Cerebellum (tissue), 4 donors: ENCODE measurements at places on chromosomes 16 and 17. TPM values are rescaled to one million over a fixed set of nuclear protein-coding genes. Genes with fewer than 3 reads are reported as not detected.

- no peak for DNase-seq
These were observed 1406.0 kb upstream of the CDH8 start for GRCh38 chr16:63442246-63442645.

DNA sequence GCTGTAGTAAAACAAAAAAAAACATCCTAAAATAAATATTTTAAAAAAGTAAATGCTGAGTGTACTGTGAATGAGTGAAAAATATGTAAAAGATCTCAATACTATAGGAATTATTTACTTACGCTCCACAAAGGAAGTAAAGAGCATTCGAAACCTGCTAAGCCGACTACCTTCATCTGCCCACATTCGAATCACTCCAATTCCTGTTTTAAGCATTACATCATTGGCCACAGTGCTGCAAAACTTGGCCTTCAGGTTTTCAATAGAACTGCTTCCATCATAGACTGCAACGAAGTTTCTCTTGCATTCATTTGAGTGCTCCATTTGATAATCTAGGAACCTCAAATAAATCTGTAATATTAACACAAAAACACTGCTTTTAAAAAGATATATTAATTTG, 34.4 kb downstream of the NETO2 start:
- no peak for DNase-seq

DNA sequence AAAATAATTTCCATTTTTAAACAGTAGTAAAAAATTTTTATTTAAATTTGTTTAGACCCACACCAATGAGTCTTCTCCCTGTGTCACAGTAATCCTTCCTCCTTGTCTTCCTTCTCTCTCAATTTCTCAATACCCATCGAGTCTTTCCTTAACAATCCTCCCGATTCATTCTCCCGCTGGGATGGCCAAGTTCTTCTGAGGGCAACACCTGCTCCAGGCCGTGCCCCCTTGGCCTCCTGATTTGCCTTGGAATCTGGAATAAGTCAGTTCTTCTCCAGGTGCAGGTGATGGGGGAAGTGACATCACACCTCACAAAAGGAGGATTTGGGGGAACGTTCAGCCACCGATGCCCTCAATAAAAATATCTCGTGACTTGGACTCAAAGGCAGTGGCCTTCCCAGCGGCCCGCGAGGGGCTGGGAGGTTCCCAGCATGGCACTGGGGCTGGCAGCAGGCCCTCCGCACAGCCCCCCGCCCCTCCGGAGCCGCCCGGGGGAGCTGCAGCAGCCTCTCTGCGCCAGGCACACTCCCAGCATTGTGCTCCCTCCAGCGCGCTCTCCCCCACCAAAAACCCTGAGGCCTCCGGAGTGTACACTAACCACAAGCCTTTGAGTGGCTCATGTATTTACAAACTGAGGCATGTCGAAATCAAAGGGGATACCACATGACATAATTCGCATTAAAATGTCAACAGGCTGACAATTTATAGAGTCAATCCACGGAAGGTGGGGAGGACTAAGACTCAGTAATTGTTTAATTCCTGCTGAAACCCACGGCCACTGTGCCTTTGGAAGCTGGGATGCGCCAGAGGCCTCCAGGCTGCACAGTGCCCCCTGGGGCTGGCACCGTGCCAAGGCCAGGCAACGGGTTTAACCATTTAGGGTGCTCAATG, 120.5 kb downstream of the ZFHX3 start:
- no peak for DNase-seq

GRCh38 chr16:85645021-85645589, 32.0 kb downstream of the GSE1 start:
- no peak for DNase-seq

- no peak for DNase-seq
These were observed 750 bp downstream of the ZFHX3 start for GRCh38 chr16:73047221-73047535.

DNA sequence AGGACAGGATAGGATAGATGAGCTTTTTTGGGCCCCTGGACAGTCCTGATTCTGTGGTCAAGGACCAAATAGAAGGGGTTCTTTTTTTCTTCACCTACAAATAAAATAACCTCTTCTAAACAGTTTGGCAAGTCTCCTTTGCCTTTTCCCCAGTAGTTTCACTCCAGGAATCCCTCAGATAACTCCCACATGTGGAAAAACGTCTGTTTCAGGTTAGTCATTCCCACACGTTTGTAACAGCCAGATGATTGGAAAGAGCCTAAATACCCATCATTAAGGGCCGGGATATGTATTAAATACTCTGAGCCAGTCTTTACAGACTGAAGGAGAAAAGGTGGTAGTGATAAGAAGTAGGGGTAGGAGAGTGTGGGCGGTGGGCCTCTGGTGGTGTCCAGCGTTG, 58.3 kb downstream of the PLD6 start:
- no peak for DNase-seq

DNA sequence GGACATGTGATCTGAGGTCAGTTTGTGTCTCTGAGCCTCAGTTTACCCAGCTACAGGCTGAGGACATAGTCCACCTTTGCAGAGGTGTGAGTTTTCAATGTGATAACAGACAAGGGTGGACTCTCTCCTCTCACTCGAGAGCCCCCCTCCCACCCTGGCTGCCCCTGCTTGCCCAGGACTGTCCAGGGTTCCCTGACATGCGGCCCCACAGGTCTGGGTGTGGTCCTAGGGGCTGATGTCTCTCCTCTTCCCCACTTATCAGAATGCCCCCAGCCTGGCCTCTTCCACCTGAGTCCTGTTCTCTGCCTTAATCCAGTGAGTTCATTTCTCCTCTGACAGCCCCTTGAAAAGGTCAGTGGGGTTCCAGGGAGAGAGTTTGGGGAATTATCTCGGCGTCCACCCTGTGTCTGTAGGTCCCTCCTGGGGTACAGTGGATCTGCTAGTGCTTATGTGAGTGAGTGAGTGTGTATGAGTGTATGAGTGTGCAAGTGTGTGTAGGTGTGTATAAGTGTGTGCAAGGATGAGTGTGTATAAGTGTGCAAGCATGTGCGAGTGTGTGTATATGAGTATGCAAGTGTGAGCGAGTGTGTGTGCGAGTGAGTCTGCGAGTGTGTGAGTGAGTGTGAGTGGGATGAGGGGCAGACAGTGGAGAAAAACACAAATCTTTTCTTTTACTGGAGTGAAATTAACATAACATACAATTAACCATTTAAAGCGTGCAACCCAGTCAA, 175.0 kb downstream of the IRF8 start:
- DNase-seq, result no peak

- no peak for DNase-seq
These were observed 2.9 kb upstream of the MAFG start for GRCh38 chr17:81930142-81931125.

DNA sequence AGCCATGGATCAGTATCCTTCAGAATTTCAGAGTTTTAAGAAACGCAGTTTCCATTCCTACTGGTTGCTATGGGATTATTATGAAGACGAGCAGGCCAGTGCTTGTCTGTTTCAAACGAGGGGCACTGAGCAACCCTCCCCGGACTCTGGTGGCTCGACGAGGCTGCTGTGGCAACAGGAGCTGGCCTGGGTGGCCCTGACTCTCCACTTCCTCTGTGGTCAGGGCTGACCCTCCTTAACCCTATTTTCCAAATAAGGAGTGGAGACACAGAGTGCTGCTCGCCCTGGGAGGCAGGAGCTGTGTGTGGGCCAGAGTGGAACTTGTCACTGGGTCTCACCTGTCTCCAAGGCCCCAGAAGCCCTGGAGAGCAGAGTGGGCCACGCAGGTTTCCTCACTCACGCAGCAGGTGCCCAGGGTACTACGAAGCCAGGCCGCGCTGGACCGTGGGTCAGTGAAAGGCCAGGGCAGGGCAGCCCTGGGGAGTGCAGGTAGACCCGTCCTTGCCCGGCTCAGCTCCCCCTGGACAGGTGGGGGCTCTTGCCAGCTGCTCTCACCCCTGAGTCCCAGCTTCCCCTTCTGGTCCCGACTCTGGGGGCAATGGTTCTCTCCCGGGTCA, 3.3 kb downstream of the GALNS start:
- DNase-seq, result no peak

- DNase-seq, result no peak
These were observed 16.5 kb upstream of the NUDT16L1 start for GRCh38 chr16:4676831-4677230.

- no peak for DNase-seq
These were observed 234.8 kb downstream of the IRX3 start for GRCh38 chr16:54051821-54052220.

ABCC11 gene
- total RNA-seq, result 0.54 TPM

OTOA gene
- total RNA-seq, result 0.36 TPM

CD300H gene
- total RNA-seq, result not detected

MAP2K4 gene
- total RNA-seq, result 70.0 TPM

KRT20 gene
- total RNA-seq, result 0.82 TPM

SEC14L5 gene
- 0.82 TPM for total RNA-seq

TBC1D26 gene
- 0.54 TPM for total RNA-seq
